Mucosa of descending colon (tissue), 3 donors: ENCODE measurements at places on chromosomes 16 and 17. TPM values are rescaled to one million over a fixed set of nuclear protein-coding genes. Genes with fewer than 3 reads are reported as not detected.

Gene USP22
- total RNA-seq = 162 TPM

Gene STH
- not detected for total RNA-seq

Gene GDPD3
- total RNA-seq = 51.7 TPM

Gene HNF1B
- 34.8 TPM for total RNA-seq

Gene RETREG3
- 56.4 TPM for total RNA-seq

Gene PMFBP1
- 9.7 TPM for total RNA-seq

Gene PIK3R5
- 2.7 TPM for total RNA-seq

Gene CNTNAP4
- not detected for total RNA-seq

Gene GRAP
- total RNA-seq = 1.2 TPM

Gene WNT9B
- not detected for total RNA-seq

Gene TBC1D28
- total RNA-seq = not detected

Gene RNF157
- total RNA-seq = 17.5 TPM

DNA sequence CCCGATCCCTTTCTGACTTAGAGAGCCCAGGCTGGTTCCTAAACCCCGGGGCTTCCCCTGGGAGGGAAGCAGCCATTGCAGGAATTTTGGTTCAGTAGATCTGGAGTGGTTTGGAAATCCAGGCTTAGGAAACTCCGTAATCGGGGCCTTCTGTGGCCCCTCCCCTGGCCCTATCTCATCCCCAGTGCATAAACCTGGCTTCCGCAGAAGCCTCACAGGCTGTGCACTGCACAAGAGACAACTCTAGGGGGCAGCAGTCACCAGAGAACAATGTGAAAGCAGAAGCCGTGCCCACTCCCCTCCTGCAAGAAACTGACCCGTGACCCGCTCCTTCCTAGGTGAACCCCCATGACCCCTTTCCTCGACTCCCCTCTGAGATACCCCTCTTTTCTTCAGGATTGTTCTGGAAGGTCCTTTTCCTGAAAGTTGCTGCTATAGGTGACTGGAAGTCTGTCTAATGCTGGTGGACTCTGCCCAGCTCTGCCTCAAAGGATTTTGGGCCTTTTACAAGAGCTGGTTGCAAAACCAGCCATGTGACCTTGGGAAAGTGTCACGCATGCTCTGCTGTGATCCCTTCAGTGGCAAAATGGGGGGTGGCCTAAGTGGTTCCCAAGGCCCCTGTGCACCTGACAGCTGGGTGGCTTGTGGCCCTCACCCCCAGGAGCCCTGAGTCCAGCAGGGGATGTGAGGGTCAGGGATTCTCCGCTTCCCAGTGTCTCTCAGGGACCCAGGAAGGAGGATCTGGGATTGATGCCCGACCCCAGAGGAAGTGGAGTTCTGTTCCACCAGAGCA is 14.4 kb downstream of the GUCY2D start:
- peak; percentile 71 for DNase-seq

- DNase-seq = no peak
Measured at GRCh38 chr17:9907883-9908648, 3.0 kb upstream of the RCVRN start.

DNA sequence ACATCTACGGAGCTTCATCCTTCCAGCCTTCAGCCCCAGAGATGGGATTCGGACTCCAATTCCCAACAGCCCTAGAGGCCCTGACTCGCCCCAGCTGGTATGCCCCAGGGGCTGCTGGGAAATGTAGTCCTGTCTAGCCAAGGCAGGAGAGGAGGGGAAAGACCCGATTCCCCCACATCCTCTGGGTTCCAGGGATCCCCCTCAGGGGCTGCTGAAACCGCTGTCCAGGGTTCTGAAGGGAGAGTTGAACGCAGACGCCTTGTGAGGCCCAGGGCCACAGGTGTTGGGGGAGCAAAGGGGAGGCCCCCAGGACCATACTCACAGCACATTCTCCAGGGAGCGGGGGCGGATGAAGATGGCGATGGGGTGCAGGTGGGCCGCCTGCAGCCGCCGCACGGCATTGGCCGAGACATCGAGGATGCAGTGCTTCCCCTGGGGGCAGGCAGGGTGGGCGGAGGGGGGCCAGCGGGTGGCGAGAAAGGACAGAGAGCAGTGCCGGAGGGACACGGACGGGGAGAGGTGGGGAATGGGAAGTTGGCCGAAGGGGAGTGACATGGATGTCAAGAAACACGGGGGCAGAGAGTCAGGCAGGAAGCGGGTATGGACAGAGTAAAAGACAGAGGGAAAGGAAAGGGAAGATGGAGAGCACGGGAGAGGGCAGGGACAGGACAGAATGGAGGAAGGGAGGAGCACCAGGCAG is 12.6 kb upstream of the ASGR1 start:
- no peak for DNase-seq

- DNase-seq = no peak
Measured at GRCh38 chr16:85221771-85222154, 109.5 kb upstream of the CIBAR2 start.

DNA sequence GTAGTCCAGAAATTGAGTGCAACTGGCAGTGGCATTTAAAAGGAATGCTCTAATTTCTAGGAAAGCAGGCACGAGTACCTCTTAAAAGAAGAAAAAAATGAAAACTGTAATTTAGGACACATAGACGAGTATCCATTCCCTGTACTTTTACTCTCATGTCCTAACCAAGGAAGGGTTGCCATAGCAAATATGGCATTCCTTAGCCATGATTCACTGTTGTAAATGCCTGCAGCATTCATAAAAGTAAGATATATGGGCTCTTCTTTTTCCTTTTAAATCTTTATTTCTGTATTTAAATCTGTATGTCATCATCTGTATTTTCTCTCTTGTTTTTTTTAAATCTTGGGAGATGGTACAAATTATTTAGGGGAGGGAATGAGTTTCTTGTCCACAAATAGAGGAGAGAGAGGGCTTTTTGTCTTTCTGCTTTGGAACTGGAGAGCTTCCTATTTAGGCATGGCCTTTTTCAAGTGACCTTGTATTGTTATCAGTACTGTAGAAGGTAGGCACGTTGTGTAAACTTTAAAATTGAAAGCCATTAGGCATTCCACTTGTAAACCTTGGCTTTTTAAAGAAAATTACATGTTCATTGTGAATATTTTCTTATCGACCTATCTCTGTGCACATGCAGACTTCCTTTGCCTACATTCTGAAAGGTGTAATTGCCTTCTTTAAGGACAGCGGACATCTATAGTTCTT is 50.0 kb downstream of the TENT4B start:
- DNase-seq = no peak

- no peak for DNase-seq
Measured at GRCh38 chr16:17232487-17232886, 238.3 kb downstream of the XYLT1 start.

- no peak for DNase-seq
Measured at GRCh38 chr17:19415806-19416775, 5.1 kb downstream of the RNF112 start.

- DNase-seq = no peak
Measured at GRCh38 chr16:65989861-65990604, 376.5 kb upstream of the CDH5 start.

- no peak for DNase-seq
Measured at GRCh38 chr16:56192986-56193945, 2.0 kb downstream of the GNAO1 start.

GRCh38 chr17:50866261-50866949 is at the start of gene TOB1:
Gene TOB1 (minus strand): TSS chr17:50866354. CDS start chr17:50864017, 2,337 bp downstream.
- DNase-seq = peak; percentile 99

DNA sequence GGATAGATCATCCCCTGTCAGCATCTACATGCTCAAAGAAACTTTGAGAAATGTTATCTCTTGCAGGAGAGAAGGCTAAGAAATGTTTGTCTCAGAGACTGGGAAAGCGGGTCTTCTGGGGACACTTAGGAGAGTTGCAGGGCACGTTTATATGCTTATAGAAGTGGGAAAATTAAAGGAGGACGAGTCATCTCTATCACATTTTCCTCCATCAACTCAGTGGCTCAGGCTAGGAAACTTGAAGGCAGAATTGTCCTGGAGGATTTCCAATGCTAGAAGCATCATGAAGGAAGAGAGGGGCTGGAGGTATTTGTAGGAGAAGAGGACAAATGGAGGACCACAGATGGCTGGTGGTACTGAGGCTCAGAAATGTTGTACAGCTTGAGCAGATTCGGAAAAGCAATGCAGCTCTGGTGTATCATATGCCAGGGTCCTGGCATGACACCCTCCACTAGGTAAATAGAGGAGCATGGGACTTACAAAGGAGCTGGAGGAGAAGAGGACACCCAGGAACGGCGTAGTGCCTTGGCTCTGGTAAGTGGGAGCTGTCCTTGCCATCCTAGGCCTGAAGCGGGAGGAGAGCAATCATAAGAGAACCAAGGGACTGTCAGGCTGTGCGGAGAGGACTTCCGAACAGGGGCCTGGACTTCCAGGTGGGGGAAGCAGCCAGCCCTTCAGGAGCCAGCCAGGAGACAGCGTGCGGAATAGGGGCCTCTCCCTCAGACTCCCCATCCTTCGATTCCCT is 4.5 kb upstream of the HS3ST3B1 start:
- no peak for DNase-seq

- no peak for DNase-seq
Measured at GRCh38 chr16:50834701-50835100, 92.8 kb downstream of the CYLD start.

DNA sequence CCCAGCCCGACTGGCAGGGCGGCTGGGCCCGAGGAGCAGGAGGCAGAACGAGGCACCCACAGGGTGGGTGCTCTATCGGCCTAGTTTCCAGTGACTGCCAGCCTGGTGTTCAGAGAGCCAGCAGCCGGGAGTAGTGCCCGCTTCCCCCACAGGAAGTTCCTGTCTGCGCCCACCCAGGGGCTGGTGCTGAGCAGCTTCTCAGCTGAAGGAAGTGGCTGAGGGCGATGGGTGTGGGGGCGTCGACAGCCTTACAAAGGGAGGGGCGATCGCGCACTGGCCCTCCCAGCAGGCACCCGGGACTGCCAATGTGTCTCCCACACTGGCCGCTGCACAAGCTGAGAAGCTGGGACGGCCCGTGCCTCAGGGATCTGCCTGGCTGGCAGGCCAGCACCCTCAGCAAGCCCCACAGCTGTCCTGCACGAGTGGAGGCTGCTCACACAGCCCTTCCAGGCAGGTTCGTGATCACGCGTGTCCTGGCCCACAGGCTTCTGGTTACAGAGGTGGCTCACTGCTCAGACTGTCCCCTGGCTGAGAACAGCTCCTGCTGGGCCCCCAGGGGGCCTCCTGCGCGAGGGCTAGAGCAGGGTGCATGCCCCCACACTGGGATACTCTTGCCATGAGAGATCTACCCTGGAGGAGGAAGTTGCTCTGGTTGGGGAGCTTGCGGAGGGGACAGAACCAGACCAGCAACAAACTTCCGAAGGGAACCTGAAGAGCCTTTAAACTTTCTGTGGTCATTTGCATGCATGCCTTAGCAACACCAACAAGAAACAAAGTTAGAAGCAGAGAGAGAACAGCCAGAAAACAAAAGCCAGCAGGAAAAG is 2.5 kb downstream of the RNF166 start:
- DNase-seq = peak; percentile 72

DNA sequence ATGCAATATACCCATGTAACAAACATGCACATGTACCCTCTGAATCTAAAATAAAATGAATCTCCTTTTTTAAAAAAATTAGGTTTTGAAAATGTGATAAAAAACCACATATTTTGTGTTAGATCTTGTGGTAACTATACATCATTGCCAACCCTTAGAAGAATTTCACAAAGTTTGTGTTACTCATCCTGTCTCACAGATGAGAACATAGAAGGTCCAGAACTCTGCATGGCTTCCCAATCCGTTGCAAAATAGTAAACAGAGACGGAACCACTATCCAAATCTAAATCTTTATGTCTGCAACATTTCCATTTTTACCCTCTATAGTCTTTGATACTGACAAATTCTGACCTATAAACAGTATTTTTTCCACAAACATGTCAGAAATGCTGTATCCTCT is 759.9 kb downstream of the KCNJ2 start:
- DNase-seq = no peak
